ENCODE measurements at places on chromosomes 2 and 18. TPM values are rescaled to one million over a fixed set of nuclear protein-coding genes. Genes with fewer than 3 reads are reported as not detected.

INHA gene
- polyA plus RNA-seq, result 0.37 TPM

CLEC4F gene
- 0.24 TPM for polyA plus RNA-seq

HJURP gene
- 10.0 TPM for polyA plus RNA-seq

- DNase-seq, result no peak
Observed at GRCh38 chr2:189088591-189089205, 90.9 kb downstream of the COL5A2 start.

GRCh38 chr2:69995511-69995910, 34.1 kb upstream of the ASPRV1 start:
- no peak for DNase-seq

- DNase-seq, result no peak
Observed at GRCh38 chr2:230684270-230685168, 28.1 kb upstream of the CAB39 start.

- no peak for DNase-seq
Observed at GRCh38 chr2:165044505-165045303, 89.4 kb upstream of the SLC38A11 start.

GRCh38 chr2:104772996-104773395, 80.9 kb upstream of the POU3F3 start:
- DNase-seq, result no peak

DNA sequence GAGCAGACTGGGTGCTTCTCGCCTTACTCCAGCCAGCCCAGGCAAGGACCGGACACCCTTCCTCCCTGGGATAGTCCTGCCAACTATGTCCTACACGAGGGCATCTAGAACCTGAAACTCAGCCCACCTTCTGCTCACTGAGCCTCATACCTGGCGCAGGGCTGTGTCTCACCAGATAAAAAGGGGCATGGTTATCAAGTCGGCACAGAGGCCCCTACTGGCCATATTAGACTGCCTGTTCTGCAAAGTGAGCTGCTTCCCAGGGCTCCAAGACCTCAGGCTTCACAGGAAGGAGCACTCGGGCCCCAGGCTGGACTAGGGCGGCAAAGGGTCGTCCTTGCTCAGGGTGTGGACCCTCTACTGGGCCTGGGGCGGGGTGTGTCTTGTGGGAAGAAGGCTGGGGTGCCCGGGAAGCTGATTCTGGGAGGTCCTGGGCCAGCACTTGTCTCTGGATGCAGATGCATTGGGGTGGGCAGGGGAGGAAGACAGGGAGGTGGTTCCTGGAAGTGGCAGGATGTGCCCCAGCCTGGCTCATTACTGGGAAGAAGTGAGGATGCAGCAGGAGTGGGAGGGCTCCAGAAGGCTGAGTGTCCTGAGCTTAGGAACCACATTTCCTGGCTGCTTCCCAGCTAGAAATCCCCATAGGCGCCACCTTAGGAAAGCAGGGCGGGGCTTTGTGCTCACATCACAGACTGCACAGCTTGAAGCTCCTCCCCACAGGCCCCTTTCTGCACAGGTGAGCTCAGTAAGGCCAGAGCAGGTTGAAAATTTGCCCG, 19.6 kb downstream of the EHD3 start:
- DNase-seq, result no peak

GRCh38 chr2:1546901-1547300, 133.6 kb downstream of the TPO start:
- DNase-seq, result no peak

GRCh38 chr2:134897932-134898331, 20.7 kb upstream of the CCNT2 start:
- no peak for DNase-seq

DNA sequence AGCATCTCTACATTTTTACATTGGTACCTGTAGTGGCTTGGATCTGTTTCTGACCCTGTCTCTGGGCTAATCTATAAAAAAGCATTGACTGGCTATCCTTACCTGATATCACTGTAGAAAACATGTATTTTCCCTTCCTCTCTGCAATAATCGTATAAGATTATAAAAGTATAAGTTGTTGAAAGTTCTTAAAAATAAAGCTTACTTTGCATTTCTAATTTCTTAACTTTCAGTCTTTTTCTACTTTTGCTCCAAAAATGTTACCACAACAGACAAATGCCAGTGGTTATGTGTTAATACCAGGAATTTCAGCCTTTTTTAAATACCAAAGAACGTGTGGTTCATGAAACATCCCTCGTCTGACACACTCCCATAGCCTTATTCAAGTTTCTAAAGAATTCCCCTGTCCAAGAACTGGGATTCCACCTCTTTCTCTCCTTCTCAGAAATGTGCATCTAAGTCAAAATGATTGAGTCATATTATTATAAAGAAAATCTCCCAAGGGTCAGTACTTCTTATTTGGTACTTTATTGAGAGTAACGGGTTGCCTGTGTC, 28.5 kb upstream of the ACKR3 start:
- no peak for DNase-seq

GRCh38 chr18:56873441-56874140, 222.4 kb downstream of the WDR7 start:
- no peak for DNase-seq

GRCh38 chr18:598124-598589, 1.4 kb downstream of the CLUL1 start:
- DNase-seq, result no peak

DNA sequence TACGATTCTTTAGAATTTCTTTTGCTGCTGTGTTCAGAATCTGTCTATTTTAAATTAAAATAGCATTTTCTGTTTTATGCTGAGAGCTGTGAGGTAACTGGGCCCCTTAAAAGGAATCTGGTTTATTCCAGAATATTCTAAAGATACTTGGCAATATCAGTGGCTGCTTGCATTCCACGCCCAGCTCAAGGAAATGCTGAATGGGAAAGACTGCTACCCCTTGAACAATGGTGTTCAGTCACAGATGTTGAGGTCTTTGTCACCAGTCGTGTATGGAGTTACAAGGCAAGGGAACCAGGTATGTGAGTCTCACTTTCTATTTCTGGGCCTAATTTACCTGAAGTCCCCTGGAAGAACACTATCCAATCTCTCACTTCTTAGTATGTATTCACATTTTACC, 377.9 kb upstream of the CDH7 start:
- DNase-seq, result no peak

DNA sequence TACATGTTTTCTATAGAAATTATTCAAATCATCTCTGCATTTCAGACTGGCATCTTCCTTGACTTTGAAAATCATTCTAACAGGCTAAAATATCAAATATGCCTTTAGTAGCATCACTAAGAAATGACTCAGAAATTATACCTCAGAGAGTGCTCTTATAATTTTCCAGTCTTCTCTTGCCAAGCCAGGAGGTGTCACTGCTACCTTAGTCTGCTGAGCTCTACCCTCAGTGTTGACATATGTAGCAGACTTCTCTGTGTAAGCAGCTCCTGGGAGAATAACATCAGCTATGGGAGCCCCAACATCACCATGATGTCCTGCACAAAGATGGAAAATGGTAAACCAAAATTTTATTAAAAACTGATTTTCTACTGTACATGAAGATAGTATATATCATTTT, 31.6 kb downstream of the NDUFS1 start:
- DNase-seq, result no peak

GRCh38 chr2:50181212-50181611, 850.7 kb downstream of the NRXN1 start:
- DNase-seq, result no peak

GRCh38 chr2:97848306-97848705, 134.9 kb downstream of the ZAP70 start:
- no peak for DNase-seq

Measured in forelimb muscle (tissue), 1 donor.